ENCODE measurements at places on chromosomes 3 and 15.

GRCh38 chr3:48110463-48110862 is 77.8 kb downstream of the CDC25A start:
- no peak for DNase-seq

- no peak for DNase-seq
Measured at GRCh38 chr3:158026236-158026635, 80.0 kb downstream of the SHOX2 start.

- DNase-seq, result no peak
Measured at GRCh38 chr15:71757741-71758530, 52.4 kb upstream of the NR2E3 start.

DNA sequence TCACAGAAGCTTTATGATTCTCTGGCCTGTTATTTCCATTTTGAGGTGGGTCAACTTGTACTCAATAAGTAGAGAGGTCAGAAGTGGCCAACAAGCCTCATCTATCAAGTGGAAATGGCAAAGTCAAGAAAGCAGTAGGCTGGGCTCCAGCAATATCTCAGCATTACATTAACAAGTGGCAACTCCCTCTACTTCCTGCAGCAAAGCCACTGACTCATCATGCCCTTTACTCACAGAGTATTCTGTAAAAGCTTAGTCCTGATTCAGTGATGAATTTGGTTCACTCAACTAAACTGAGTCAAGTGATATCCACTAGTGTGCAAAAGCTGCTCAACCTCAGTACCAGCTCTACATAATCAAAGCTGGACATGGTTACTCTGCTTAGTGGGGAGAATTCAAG is 954.6 kb downstream of the EPHA3 start:
- no peak for DNase-seq

GRCh38 chr3:8793242-8793641 is 23.8 kb upstream of the OXTR start:
- no peak for DNase-seq

- DNase-seq, result no peak
Measured at GRCh38 chr15:45628136-45628535, 6.7 kb upstream of the SQOR start.

DNA sequence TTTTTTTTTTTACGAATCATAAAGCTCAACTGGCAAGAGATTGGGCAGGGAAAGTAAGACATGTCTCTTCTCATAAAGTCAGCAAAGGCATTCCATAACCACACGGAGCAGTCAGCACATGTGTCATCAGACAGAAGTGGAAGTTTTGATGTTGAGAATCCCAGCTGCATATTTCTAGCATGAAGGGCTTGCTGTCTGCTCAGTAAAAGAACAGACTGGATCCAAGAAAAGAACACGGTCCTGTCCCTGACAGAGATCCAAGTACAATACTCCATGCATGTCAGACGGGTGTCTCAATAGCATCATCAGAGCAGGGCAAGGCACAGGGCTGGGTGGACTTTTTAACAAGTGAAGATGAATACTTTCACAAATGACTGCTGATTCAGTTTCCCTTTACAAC is 38.2 kb downstream of the ABI3BP start:
- DNase-seq, result no peak

DNA sequence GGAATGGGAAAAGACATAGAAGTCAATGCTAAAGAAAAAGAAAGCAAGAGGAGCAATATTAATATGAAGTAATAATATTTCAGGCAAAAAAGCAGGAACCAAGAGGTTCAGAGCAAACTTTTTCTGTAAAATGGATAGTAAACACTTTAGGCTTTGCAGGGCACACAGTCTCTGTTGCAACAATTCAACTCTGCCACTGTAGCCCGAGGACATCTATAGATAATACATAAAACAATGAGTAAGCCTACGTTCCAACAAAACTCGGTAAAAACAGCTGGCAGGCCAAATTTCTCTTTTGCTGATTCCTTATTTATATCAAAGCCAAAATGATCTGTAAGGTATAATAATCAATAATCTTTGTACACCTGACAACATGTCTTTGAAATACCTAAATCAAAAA is 56.8 kb downstream of the SMAD6 start:
- DNase-seq, result no peak

DNA sequence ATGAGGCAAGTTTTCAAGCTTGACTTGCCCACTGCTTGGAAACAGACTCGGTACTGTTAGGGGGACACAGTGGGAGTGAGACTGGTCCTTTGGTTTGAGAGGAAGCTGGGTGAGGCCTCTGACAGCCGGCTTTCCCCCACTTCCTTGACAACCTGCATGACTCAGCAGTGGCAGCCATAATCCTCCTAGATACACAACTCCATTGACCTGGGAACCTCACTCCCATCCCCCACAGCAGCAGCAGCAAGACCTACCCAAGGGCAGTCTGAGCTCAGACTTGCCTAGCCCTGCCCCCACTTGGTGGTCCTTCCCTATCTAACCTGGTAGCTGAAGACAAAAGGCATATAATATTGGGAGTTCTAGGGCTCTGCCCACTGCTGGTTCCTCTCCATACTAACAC is 1043.5 kb upstream of the ALCAM start:
- DNase-seq, result peak; percentile 2

DNA sequence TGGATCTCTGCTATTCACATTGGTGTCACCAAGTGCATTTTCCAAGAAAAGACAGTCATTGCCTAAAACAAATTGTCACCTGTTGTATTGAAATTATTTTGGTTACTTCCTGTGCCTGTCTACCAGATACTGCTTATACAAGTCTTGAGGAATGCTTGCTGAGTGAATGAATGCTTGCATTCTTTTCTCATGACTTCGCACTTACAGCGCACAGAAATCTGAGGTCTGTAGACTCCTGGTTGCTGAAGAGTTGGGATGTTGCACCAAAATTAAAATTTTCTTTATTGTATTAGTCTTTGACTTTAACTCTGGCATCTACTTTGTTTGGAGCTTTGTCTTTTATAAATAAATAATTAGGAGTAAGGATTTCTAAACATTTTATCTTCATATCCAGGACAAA is 28.4 kb downstream of the SH3GL3 start:
- DNase-seq, result no peak

GRCh38 chr3:49410066-49410845 is 1.5 kb downstream of the RHOA start:
- DNase-seq, result no peak

DNA sequence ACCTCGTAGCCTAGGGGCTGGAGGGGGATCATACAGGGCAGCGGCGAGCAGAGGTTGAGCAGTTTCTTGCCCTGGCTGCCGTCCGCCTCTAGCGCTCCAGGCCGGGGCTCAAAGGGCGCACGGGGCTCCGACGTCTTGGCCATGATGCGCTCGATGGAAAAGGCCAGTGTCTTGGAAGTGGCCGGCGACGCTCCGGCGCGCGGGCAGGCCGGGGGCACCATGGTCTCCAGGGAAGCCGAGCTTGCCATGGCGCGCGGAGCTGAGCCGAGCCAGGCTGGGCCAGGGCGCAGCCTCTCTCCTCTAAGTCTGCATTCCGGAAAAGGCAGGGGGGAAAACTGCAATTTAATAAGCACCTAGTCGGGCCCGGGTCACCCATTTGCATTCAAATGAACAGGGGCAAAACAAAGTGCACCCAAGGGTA is 719 bp downstream of the FEZF2 start:
- no peak for DNase-seq

- peak; percentile 58 for DNase-seq
Measured at GRCh38 chr3:12222775-12223485, 64.2 kb upstream of the TIMP4 start.

DNA sequence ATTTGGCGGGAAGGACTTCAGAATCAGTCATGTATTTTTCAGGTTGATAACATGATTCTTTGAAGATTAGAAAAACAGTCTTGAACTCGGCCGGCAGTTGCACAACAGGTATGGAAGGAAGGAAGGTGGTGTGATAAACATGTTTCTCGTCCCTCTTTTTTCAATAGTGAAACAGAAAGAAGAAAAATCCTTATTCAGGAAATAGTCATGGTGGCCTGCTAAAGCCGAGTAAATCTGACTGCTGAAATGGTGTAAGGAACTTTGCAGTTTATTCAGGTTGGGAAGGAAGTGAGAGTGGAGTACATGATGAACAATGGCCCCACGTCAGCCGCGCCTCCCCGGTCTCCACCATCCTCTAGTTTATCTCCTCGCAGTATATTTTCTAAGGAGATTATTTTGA is 6.7 kb downstream of the RASGRP1 start:
- no peak for DNase-seq

DNA sequence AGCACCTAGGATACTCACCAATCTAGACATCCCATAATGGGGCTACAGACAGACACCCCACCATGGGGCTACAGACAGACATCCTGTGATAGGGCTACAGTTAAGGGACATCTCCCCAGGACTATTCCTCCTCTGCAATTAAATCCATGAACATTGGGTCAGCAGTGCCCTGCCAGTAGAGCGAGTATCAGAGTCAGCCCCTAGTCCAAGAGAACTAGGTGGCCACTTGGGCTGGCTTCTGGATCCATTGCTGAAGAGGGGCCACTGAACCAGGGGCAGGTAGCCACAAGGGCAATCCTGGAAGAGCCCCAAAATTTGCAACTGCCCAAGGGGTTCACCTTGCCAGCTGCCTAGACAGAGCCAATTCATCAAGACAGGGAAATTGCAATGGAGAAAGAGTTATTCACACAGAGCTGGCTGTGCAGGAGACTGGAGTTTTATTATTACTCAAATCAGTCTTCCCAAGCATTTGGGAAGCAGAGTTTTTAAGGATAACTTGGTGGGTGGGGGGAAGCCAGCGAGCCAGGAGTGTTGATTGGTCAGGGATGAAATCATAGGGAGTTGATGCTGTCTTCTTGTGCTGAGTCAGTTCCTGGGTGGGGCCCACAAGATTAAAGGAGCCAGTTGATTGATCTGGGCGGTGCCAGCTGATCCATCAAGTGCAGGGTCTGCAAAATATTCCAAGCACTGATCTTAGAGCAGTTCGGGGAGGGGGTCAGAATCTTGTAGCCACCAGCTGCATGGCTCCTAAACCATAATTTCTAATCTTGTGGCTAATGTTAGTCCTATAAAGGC is 170.2 kb upstream of the SMAD3 start:
- no peak for DNase-seq

DNA sequence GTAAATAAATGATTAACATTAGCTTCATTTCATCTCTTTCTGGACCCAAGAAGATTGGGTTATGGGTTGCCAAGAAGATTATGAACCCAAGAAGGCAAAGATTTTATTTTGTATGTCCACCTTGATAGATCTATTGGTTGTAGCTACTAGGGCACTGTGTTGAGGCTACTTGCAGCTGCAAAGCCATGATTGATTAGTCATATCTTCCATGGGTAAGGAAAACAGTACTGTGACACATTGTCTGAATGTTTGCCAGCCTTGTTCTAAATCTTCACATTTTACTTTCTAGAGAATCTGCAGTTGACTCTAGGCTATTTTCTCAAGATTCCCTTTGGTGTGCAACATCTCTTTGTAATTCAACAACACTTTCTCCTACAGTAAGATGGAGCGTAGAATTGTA is 229.2 kb upstream of the KCNH8 start:
- DNase-seq, result no peak

DNA sequence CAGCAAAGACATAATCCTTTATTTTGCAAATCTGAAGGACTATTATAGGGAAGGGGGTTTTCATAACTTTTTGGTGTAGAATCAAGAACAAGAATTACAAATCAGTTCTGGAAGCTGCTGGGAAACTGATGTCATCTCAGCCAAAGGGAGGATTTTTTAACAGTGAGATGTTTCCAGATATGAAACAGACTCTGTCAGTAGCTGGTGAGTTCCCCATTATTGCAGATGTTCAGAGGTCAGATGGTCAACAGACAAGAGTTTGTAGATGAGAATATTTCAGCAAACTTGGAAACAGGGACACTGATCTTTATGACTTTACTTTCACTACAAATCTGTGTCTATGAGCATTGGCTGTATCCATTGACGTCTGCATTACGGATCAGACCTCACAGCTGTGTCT is 71.9 kb upstream of the LPP start:
- no peak for DNase-seq

- no peak for DNase-seq
Measured at GRCh38 chr3:133047980-133048379, 9.8 kb downstream of the TMEM108 start.

DNA sequence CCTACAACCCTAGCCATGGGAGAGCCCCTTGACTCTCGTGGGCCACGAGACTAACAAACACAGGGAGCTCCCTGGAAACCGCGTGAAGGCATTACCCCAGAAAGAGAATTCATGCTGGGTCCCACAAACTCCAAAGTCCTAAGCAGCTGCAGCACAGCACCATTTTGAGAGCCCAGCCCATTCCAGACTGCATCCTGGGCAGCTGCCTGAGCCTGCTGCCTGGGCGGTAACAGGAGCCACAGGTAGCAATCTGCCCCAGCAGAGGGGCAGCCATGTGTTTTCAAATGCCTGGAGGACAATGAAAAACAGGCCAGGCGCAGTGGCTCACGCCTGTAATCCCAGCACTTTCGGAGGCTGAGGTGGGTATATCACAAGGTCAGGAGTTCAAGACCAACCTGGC is 62.9 kb upstream of the TBC1D23 start:
- DNase-seq, result no peak

- DNase-seq, result peak; percentile 14
Measured at GRCh38 chr3:69368129-69368741, 17.7 kb downstream of the FRMD4B start.

GRCh38 chr15:81653259-81653658 is 279.2 kb upstream of the TMC3 start:
- no peak for DNase-seq

- no peak for DNase-seq
Measured at GRCh38 chr15:59605994-59606393, 5.6 kb upstream of the GCNT3 start.

- DNase-seq, result no peak
Measured at GRCh38 chr15:60183366-60183765, 179.3 kb downstream of the FOXB1 start.
